Renal pelvis (tissue), 12 donors: ENCODE measurements at places on chromosomes 5 and 9.

- peak; percentile 72 for DNase-seq
Measured at GRCh38 chr5:133610489-133611356, 1.6 kb downstream of the FSTL4 start.

- DNase-seq: no peak
Measured at GRCh38 chr5:141494761-141495452, 6.0 kb downstream of the PCDHGC5 start.

DNA sequence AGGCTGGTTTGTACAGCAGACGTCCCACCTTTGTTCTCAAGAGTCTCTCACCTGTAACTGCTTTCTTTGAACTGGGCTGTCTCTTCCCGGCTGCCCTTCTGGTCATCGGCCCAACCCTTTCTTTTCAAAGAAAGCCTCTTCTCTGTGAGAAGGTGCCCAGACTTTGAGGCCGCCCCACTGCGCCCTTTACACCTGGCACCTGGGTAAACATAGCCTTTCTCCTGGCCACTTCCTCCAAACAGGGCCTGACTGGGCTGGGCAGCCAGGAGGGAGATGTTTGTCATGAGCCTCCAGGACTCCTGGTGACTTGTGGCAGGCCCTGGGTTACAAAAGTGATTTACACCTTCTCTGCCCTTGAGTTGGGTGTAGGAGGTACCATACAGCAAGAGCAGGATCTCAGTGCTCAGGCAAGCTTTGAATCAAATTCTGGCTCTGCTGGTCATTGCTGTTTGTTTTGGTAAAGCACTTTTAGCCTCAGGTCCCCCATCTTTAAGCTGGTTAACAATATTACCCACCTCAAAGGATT lies 127.2 kb upstream of the CXCL14 start:
- no peak for DNase-seq

DNA sequence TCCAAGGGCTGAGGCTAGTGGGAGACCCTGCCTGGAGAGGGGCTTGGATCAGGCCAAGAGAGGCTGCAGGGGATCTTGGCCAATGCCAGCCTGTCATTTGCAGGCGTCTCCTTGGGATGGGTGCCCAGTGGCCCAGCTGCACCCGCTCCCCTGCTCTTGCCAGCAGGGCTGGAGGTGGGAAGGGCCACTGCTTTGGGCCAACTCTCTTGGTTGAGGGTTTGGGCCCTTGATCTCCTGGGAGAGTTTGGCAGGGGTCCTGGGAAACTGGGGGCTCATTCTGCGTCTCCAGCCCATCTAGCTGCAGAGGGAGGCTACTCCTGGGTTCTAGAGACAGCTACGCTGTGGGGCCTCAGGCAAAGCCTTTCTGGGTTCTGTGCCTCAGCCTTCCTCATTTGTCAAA lies 10.5 kb downstream of the PSD2 start:
- no peak for DNase-seq
